ENCODE measurements at places on chromosomes 1 and 21. TPM values are rescaled to one million over a fixed set of nuclear protein-coding genes. Genes with fewer than 3 reads are reported as not detected.

GRCh38 chr1:87435484-87435883 lies 106.8 kb downstream of the LMO4 start:
- H3K4me1 ChIP-seq = peaks cover 10% of the 10 kb centered on the region
- no peaks in the 10 kb centered on the region for H3K36me3 ChIP-seq
- DNase-seq = no peak
- H3K27ac ChIP-seq = no peak overlapping the region
- no peak overlapping the region for H3K4me3 ChIP-seq
- no peaks in the 10 kb centered on the region for H3K27me3 ChIP-seq

DNA sequence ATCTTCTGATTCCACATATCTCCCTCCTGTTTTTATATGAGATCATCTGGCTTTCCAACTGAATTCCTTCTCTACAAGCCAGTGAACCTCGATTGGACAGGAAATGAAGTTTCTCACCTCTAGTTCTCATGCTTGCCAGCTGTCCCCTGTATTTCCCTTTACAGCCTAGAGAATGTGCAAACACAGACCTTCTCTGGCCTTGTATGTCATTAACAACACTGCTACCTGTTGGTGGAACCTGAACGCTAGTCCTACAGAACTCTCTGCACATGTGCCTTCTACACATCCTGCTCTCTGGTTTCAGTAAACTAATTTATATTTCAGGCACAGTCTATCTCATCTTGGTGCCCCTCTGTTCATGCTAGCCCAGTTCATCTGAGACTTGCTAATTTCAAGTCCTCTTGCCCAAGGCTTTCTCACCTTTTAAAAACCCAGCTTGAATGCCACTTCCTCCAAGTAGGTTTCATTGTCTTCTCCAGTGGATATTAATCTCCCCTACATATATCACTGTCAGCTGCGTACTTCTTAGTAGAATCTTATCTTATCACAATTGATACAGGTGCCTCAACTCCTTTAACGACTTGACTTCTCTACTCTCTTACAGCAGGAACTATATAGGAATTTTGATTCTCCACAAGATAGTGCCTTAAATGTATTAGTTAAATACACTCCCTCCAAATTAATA lies 549.9 kb downstream of the PLPP3 start:
- H3K27me3 ChIP-seq = no peaks in the 10 kb centered on the region
- no peak overlapping the region for H3K4me3 ChIP-seq
- peaks cover 19% of the 10 kb centered on the region for H3K4me1 ChIP-seq
- no peak for DNase-seq
- H3K36me3 ChIP-seq = no peaks in the 10 kb centered on the region

Gene KCNC4
- total RNA-seq = 4.8 TPM

GRCh38 chr21:43867948-43868347 lies 2.9 kb downstream of the AGPAT3 start:
- H3K4me3 ChIP-seq = peak overlapping the region; percentile 89
- peak overlapping the region; percentile 92 for H3K27ac ChIP-seq
- peaks cover 22% of the 10 kb centered on the region for H3K36me3 ChIP-seq
- no peak for DNase-seq
- H3K27me3 ChIP-seq = peaks cover 2% of the 10 kb centered on the region
- peaks cover 26% of the 10 kb centered on the region for H3K4me1 ChIP-seq

DNA sequence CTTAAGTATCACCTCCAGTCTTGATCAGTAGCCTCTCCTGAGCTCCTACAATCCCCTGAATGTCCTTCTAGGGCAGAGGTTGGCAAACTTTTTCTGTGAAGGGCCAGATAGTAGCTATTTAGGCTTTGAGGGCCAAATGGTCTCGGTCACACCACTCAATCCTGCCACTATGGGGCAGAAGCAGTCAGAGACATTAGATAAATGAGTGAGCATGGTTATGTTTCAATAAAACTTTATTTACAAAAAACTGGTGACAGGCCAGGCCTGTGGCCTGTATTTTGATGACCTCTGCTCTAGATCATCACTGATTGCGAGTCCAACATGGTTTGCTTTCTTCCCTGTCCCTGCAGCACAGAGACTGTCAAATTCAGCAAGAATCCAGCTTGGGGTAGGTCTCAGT lies 36.3 kb downstream of the LRP8 start:
- no peaks in the 10 kb centered on the region for H3K27me3 ChIP-seq
- H3K4me3 ChIP-seq = no peak overlapping the region
- DNase-seq = no peak
- H3K36me3 ChIP-seq = no peaks in the 10 kb centered on the region
- H3K27ac ChIP-seq = peak overlapping the region; percentile 48

All from type B pancreatic cell (in vitro differentiated cells).